NCI-H524 treated with DMSO at 0.1 percent for 48 hours (cell line): ENCODE measurements at places on chromosomes 7 and 10.

GRCh38 chr10:87734987-87735827 lies 75.5 kb downstream of the PAPSS2 start:
- no peak for DNase-seq

- no peak for DNase-seq
Measured at GRCh38 chr10:11776080-11776479, 33.9 kb downstream of the ECHDC3 start.

DNA sequence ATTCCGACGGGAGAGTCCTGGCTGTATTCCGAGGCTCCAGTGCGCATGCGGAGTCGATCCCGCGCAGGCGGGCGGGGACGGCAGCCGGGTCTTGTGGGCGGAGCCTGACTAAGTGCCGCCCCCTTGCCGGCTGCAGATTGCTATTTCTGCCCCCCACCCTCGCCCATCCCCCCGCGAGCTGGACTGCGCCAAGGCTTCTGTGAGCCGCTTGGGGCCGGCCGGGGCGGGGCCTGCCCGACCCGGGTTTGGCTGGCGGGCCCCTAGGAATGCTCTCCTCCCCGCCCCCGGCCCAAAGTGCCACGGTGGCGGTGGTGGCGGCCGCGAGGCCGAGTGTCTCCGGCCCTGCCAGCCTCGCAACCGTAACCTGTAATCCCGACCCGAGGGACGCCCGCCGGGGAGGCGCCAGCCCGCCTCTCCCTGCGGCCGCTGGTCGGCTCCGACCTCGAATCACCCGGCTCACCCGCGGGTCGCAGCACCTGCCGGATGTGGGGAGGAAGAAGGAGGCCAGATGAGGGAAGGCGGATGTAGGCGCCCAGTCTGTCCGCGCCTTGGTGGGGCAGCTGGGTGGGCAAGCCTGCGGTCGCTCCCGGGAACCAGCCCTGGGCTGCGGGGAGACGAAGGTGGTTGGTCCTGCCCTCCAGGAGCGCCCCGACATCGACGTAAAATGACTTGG lies 702 bp upstream of the KAZALD1 start:
- no peak for DNase-seq

GRCh38 chr7:51303142-51303525 lies 13.5 kb downstream of the COBL start:
- no peak for DNase-seq

DNA sequence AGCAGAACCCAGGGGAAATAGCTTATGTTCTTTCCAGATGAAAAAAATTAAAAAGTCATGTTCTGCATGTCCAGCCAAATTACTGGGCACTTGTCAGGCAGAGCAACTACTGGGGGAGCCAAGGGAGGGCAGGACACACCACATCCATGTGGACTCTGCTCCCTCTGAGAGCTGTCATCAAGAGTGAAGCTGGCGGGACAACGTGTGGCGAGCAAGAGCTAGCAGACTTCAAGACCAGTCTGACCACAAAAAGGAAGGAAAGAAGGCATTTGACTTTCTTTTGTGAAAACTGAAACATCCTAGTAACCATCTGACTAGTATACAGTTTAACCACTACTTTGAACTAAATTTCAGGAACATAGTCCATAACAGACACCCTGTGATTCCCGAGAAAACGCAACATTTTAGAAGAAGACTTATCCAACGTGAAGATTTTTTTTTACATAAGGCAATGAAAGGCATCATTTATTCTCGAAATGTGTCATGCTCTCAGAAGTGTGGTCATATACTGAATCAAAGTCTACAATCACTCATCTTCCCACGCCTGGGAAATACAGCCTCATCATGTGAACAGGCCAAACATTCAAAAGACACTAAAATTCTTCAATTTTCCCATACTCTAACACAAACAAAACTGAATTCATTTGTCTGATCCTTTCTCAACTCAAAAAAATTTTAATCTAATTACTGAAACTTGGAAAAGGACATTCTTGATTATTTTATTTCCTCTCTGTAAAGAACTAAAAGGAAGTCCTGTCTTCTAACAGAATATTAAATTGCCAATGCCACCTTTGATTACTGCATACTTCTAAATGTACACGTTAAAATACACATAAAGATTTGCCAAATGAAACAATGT lies 15.5 kb downstream of the CYTH3 start:
- no peak for DNase-seq

GRCh38 chr7:107068156-107068555 lies 23.7 kb downstream of the PRKAR2B start:
- DNase-seq, result no peak

- no peak for DNase-seq
Measured at GRCh38 chr7:40374575-40374974, 239.8 kb downstream of the SUGCT start.

DNA sequence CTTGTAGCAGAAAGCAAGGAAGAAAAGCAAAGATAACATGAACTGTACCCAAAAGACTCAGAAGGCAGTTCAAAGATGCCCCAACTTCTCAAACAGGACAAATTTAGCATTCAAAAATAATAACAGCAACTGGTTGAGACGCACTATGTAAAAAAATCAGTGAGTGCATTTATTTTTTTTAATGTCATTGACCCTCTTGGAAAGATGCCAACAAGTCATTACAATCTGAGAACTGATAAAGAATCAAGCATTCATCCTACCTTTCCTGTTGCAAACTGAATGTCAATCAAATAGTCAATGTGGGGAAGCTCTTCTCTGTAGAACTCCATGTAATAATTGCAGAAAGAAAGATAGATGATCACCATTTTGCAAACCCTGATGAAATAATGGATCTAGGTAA lies 1.7 kb upstream of the CCDC186 start:
- no peak for DNase-seq

GRCh38 chr10:19532411-19532810 lies 283.8 kb upstream of the PLXDC2 start:
- DNase-seq, result no peak

DNA sequence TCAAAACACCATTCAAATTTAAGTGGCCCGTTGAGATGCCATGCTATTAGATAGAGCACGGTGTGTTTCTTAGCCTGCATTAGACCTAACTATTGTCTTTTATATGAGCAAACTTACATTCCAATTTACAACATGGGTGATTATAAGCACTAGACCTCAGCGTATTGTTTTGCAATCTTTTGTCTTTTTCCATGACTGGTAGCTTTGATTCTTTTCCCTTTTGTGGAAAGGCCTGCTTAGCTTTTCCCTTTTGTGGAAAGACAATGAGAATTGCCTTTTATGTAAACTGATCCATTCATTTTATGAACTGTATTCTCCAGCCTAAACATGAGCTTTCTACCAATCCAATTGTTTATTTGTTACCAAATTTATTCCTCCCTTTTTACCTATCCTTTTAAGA lies 823.1 kb downstream of the CCSER2 start:
- DNase-seq, result no peak

DNA sequence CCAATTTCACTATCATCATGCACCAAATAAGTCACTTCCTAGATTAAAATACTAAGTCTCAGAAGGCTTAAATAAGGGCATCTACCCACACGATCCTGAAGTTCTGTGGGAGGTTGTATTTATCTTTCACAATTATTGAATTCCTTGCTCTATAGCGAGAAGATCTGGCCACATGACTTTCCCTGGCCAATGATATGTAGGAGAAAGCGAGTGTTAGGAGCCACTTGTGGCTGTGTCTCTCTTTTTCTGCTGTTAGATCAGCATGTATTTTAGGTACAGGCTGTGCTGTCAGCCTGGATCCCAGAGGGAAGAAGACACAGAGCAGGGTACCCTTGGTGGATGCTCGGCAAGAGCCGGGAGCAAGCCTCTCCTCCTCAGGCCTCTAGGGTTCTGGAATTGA lies 131.3 kb upstream of the DPP6 start:
- DNase-seq, result no peak

GRCh38 chr7:50592940-50593339 lies 27.7 kb upstream of the DDC start:
- no peak for DNase-seq

GRCh38 chr7:42103456-42103855 lies 133.6 kb downstream of the GLI3 start:
- no peak for DNase-seq
